ENCODE measurements at places on chromosomes 5 and 9.

DNA sequence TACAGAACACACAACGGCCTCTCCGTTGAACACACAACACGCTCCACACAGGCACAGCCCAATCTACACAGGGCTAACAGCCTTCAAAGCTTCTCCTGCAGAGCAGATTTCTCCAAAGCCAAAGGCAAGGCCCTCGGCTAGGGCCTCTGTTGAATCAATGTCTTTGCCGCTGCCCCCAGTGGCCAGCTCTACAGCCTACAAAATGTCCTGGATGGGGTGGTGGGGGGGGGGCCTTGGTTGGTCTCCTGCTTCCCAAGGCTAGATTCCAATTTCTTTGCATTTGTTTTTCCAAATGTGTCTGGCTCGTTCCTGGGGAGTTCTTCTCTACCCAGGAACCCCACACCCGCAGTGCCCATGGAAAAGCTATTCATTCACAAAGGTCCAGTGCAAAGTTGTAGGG is 167.2 kb downstream of the PAX5 start:
- DNase-seq: no peak

- DNase-seq: no peak
Measured at GRCh38 chr5:138334867-138335447, 3.1 kb upstream of the FAM53C start.

- DNase-seq: no peak
Measured at GRCh38 chr5:181200816-181201215, 4.2 kb downstream of the TRIM7 start.

DNA sequence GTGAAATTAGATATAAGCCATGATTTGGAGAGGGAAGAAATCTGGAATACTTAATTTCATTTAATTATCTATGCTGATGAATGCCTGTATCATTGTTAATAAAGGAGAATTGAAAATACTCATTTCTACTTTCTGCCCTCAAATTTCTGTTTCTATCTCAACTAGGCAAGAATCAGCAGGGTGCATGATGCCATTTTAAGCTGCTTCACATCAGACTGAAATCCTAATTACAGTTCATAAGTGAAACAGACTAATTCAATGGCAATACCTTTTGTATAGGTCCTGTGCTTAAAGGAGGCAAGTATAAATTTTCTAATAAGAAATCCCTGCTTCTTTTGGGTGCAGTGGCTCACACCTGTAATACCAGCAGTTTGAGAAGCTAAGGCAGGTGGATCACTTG is 22.3 kb upstream of the TAL2 start:
- no peak for DNase-seq

GRCh38 chr9:136409557-136410455 is 608 bp downstream of the ENTR1 start:
- peak; percentile 53 for DNase-seq

GRCh38 chr5:128237546-128237945 is 154.0 kb downstream of the SLC12A2 start:
- no peak for DNase-seq

DNA sequence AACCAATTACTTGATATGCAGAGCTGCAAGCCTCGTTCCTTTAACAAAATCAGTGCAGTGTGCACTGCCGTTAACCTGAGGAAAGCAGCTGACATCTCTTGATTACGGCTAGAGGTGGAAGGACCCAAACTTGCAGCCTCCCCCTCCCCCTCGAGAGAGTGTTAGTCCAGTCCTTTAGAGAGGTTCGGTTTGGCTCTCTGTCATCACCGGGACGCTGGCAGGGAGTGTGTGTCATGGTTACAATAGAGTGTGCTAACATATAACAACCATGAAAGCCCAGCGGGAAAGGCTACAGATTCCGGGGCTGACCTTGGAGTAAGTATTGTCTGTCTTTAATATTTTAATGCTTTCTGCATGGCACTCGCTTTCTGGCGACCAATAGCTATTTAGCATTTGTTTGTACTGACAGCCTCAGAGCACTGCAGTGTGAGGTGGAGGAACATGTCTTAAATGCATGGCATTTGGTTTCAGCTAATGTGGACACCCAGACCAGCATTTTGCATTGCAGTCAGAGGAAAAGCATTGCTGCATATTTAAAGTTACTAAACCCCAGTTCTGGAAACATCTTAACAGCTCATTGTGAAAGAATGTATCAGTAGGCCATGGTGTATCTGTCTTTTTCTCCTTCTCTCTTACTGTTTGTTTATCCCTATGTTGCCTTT is 237.5 kb downstream of the CD180 start:
- DNase-seq: no peak

DNA sequence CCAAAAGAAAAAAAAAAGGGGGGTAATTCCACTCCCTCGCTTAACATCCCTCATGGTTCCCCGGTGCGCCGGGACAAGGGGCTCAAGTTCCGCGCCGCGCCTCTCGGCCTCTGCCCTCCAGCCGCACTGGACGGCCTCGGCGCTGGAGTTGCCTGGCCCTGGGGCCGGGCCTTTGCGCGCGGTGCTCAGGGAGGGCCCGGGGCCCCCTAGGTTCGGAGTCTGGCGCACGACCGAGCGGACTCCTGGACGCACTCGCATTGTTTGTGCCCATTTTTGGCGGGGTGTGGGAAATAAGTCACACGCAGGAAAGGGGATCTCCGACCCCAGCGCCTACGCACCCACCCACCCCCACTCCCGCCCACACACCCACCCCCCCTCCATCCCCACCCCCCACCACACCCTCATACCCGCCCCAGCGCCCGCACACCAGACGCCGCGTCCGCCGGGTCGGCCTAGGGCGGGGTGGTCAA is 381 bp downstream of the MED22 start:
- no peak for DNase-seq

- no peak for DNase-seq
Measured at GRCh38 chr9:121197132-121197531, 4.5 kb downstream of the RAB14 start.

DNA sequence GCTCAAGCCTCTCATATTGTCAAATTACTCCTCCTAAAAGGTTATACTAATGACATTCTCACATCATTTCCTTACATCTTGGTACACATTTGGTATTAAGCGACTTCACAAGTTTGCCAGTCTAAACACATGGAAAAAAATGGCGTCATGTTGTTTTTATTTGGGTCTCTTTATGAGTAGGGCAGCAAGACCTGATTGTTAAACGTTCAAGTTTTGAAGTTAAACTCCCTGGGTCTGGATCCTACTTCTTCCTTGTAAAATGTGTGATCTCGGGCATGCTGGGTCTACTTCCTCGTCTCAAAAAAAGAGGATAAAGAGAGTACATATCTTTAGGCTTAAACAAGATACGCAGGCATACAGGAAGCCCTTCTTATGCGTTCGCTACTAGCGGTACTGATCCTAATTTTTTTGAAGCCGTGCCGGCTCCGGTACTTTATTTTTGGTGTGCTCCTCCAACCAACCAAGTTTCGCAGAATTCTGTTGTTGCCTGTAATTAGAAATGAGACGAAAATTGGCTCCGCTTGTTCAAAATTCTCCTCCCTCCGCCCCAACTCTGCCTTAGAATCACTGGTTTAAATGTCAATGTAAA is 596 bp upstream of the CDC37L1 start:
- no peak for DNase-seq

DNA sequence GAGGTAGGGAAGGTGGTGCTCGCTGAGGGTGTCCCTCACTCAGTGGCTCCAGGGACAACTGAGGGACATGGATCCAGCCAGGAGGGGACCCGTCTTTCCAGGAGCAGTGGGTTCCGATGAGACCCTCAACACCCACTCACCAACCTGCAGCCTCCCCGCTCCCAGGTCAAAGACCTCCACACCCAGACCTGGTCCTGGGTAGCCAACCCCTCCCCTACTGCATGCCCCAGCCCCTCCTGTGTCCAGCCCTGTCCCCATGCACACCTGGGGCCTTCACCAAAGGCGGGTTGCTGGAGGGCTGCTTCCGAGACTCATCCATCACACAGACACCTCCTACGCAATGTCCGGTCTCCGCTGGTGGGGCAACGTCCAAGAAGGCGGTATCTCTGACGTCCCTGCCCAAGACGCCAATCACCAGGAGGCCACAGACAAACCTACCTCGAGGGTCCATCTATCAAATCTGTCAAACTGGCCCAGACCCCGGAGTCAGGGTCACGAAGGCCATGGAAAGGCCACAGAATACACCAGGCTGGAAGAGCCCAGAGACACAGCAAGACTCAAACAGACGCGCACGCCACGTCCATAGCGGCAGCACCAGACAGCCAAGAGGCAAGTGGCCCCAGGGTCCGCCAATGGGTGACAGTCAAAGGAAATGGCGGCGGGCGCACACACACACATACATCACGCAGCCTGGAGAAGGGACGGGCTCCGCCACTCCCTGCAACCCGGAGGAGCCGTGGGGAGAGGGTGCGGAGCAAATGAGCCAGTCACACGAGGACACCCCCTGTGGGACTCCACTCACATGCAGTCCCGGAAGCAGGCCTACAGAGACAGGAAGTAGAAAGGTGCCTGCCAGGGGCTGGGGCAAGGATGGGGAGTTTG is 10.8 kb downstream of the NACC2 start:
- DNase-seq: no peak

All from activated T-cell treated with anti-CD3 and anti-CD28 coated beads, Interleukin-2, amount 50 U/mL, for 1 hour (primary cell).